GDM1 (cell line): ENCODE measurements at places on chromosomes 1 and 21.

DNA sequence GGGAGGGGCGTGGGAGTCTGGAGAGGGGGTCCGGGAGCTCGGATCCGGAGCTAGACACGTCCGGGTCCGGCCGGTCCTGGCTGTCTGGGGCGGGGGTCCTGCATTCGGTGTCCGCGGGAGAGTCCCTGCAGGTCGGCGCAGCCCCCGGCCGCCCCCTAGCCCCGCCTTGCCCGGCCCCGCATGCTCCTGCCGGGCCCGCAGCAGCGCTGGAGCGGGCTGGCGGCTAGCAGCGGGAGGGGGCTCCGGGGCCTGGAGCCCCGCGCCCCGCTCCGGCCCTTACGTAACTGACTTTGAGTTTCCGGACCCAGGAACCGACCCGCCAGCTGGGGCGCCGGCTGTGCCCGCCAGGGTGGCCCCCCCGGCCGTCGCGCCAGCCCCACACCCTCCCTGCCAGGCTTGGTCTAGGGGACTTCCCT is 26.9 kb upstream of the EPB41 start:
- no peak for DNase-seq

GRCh38 chr1:229024528-229025130 is 246.3 kb upstream of the RAB4A start:
- peak; percentile 23 for DNase-seq

- no peak for DNase-seq
Observed at GRCh38 chr1:41792485-41792770, 126.3 kb downstream of the HIVEP3 start.

GRCh38 chr1:117564227-117565075 is 41.4 kb upstream of the TENT5C start:
- DNase-seq, result no peak

DNA sequence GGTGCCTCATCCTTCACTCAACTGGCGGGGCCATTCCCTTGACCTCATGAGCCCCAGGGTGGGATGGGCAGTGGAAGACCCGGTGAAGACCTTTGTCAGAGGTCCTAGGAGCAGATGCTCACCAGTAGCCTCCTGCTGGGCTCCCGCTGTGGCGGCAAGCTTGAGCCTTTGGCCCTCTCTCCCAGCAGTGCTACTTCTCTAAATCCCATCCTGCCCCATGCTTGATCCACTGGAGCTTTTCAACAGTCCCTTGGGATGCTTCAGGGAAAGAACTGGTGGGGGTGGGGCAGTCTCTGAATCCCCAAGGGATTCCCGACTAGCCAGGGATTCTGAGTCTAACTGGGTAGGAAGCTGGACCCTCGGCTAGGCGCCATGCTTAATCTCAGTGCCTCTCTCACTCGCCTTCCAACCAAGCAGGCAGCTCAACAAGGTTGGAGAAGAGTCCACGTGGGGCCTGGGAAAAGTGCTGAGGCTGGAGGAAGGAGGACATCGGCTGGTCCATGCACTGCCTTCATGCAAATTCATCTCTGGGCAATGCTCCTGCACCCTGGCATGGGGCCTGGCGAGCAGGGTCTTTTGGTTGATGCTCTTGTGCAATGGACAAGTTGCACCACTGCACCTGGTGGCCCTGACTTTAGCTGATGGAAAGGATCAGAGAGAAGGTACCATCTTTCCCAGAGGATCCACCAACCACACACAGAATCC is 190.3 kb downstream of the GRIK3 start:
- DNase-seq, result no peak

DNA sequence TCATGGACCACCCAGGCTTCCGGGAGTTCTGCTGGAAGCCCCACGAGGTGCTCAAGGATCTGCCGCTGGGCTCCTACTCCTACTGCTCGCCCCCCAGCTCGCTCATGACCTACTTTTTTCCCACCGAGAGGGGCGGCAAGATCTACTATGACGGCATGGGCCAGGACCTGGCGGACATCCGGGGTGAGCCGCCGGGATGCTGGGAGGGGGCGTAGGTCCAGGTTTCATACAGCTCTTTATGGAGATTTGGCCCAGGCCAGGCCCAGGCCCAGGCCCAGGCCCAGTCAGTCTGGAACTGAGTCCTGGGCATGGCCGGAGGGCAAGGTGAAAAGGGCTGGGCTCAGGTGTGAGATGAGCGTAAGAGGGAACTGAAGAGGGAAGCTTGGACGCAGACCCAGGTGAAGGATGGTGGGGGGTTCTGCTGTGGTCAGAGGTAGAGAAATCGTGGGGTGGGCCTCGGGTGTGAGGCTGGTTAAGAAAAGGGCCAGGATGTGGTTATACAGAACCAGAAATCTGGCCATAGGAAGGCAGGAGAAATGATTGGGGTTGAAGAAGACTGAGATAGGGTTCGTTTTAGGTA is 23.0 kb downstream of the DISP3 start:
- no peak for DNase-seq

- no peak for DNase-seq
Observed at GRCh38 chr1:67484492-67484891, 54.3 kb upstream of the SERBP1 start.

DNA sequence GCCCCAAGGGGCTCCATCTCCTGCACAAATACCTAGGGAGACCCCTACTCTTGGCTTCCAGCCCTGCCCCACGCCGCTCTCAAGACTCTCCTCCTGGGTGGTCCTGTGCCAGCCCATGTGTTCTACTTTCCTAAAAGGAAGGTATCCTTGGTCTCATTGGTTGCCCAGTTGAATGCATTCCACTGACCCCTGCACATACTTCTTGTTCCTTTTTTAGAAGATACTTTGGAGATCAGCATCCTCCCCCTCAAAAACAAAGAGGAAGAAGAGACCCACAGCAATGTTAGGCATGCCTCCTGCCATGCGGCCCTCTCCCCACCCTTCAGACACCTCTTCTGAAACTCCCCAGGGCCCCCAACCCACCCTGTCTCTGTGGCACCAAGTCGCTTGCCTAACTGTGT is 4.1 kb downstream of the SLAMF9 start:
- no peak for DNase-seq

DNA sequence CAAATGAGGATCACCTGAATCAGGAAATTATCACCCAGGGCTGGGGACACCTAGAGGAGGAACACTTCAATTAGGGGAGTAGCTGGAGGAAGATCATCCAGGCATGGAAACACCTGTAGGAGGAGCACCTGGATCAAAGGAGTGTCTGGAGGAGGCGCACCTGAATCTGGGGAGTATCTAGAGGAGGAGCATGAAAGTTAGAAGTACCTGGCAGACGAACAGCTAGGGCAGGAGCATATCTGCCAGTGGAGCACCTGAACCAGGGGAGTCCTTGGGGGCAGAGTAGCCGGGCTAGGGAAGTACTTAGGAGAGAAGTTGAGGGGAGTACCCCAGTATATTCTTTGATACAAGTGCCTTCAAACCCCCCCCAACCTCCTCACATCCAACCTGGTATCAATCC is 1.3 kb downstream of the C1orf210 start:
- DNase-seq, result no peak

DNA sequence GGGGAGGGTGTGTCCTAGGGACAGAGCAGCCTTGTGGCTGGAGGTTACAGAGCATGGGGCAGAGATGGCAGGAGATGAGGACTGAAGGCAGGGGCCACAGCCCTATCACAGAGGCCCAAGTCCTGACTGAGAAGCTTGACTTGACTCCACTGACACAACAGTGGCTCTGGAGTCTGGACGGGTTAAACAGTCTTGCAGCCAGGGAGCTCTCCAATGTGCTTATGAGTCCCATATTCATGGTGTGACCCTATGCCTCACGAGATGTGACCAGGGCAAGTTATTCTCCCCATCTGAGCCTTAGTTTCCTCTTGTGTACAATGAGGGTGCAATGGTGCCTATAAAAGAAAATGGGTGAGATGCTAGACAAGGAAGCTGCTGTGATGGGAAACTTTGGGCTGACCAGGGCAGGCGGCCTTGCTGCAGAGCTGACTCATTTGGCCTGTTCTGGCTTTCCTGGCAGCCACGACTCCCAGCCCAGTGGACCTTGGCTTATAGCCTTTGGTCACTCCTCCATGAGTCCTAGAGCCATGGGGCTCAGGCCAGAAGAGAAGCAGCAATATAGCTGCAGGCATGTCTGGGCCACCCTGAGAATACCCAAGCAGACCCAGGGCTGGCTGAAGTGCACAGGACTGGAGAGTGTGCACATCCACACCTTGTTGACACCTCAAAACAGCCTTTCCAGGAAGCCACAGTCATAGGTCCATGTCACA is 2.8 kb upstream of the TTC22 start:
- no peak for DNase-seq

DNA sequence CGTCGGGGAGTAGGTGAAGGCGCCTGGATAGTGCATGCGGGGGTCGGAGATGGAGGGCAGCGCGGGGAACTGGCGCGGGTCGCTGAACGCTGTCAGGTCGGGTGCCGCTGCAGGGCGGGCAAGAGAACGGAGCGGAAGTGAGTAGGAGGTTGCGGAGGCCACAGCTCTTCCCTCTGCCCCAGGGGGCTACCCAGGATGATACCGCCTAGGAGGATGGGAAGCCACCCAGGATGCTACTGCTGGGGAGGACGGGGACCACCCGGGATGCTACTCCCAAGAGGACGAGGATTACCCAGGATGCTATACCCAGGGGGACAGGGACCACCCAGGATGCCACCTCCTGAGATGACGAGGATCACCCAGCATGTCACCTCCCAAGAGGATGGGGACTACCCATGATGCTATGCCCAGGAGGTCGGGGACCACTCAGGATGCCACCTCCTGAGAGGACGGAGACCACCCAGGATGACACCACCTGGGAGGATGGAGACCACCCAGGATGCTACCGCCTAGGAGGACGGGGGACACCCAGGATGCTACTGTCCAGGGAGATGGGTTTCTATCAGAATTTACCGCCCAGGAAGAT is 123.8 kb downstream of the CLIC6 start:
- DNase-seq, result no peak

DNA sequence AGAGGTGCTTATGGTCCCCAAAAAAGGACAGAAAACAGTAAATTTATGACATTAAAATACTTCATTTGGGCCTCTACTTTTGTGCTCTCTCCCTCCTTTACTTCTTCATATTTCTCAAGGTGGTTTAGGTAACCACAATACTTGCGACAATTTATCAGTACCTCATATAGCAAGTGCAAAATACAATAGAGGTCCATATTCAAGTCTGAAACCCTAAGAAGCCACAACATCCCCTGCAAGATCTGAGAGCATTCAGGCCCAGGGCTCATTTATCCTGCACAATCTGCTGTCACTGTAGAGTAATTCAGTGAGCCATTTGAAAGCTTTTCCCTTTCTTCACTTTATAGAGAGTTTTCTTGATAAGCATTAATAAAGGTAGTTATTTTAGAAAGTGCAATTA is 24.2 kb upstream of the ATP6V1G3 start:
- DNase-seq, result no peak

GRCh38 chr21:15063814-15064575 is 805 bp downstream of the NRIP1 start:
- DNase-seq, result no peak

DNA sequence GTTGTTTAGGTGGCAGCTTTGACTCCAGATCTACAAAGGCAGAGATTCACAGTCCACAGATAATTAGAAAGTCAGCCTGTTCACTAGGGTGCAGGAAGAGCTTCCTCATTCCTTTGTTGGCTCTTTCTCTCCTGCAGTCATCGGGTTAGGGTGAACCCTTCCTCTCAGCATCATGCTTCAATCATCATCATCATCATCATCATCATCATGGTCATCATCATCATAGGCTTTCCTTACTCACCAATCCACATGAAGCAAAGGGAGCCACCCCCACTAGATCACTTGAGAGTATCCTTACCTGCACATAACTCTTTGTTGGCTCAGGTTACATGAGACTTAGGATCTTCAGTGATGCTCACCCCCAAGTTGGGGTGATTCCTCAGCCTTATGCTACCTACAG is 19.0 kb downstream of the MPZ start:
- no peak for DNase-seq

DNA sequence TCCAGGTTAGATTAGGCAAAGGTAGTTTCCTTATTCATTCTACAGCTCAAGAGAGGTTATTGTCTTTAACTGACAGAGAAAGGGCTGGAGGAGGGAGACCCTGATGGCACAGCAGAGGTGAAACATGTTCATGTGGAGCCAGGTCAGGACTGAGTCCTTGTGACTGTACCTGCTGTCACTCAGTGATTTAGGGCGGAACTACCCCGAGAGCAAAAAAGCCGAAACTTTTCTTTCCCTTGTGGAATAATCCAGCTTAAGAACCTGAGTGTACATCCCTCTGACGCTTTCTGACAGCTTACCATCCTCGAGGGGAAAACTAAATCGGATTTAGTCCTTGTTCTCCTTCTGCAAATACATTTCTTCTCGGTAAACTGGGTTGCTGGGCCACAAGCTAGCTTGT is 273.2 kb downstream of the BACH1 start:
- no peak for DNase-seq

DNA sequence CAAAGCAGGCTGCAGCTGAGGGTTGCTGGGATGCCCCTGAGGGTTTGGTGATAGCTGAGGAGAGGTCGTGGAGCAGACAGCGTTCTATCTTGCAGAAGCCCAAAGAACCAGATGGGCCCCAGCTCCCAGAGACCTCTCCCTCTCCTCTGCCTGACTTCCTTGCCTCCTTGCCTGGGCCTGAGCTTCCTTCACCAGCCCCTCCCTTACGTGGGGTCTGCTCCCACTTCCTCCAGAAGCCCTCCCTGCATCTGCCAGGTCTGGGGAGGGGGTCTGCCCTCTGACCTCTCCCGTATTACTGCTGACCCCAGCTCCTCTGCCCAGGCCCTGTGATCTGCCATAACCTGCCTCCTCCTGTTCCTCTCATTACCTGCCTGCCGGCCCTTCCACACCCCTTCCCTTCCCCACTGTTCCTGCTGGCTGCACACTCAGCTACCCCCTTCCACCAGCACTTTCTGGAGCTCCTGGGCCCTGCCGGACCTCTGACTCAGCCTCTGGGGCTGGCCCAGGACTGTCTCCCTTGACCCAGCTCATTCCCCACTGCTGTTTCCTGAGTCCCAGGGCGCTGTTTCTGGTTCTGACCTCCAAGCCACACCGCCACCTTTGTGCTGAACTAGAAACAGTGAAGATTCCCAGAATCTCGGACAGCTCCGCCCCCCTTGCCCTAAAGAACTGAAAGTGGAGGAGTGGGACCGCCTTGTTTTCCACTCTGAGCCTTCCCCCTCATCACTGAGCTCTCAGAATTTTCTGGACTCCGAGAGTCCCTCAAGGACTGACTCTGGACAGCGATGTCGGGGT is 237.7 kb upstream of the C1orf174 start:
- DNase-seq, result no peak

GRCh38 chr1:238589843-238590435 is 699.2 kb upstream of the ZP4 start:
- DNase-seq, result no peak

DNA sequence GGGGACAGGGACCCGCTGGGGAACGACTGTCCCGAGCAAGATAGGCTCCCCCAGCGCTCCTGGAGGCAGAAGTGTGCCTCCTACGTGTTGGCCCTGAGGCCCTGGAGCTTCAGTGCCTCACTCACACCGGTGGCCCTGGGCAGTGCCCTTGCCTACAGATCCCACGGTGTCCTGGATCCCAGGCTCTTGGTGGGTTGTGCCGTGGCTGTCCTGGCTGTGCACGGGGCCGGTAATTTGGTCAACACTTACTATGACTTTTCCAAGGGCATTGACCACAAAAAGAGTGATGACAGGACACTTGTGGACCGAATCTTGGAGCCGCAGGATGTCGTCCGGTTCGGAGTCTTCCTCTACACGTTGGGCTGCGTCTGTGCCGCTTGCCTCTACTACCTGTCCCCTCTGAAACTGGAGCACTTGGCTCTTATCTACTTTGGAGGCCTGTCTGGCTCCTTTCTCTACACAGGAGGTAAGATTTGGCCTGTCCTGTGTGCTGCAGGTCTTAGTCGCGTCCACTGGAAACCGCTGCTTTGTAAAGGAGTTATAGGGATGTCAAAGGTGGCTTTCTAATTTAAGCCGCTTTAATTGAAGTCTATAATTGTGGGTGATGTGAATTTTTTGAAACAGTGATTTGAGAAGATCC is 717 bp downstream of the UBIAD1 start:
- DNase-seq, result no peak

GRCh38 chr1:63624911-63625310 is 31.7 kb downstream of the PGM1 start:
- DNase-seq, result no peak
